Cardiac septum (tissue), 1 donor: ENCODE measurements at places on chromosomes 11 and 22. TPM values are rescaled to one million over a fixed set of nuclear protein-coding genes. Genes with fewer than 3 reads are reported as not detected.

NXPE4 gene
- not detected for total RNA-seq

SPTBN2 gene
- total RNA-seq: 1.7 TPM

TCN2 gene
- total RNA-seq: 10.3 TPM

DNA sequence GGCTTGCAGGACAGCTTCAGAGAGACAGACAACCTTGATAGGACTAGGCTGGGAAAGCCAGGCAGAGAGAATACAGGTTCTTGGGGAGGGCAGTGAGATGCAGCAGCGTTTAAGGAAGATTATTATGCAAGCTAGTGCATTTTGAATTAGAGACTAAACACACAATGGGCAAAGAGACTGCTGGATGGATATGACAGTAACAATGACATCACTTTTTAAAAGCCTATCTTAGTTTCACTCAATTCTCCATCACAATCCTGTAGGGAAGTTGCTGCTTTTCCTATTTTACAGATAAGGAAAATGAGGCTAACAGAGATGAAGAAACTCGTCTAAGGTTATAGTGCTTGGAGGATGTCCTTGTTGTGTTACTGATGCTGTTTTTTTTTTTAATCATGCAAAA, 5.6 kb downstream of the JHY start:
- DNase-seq: no peak

- DNase-seq: no peak
Observed at GRCh38 chr11:95676308-95676707, 113.3 kb downstream of the FAM76B start.

- peak; percentile 87 for DNase-seq
Observed at GRCh38 chr11:65132988-65133700, 1.2 kb downstream of the SYVN1 start.

DNA sequence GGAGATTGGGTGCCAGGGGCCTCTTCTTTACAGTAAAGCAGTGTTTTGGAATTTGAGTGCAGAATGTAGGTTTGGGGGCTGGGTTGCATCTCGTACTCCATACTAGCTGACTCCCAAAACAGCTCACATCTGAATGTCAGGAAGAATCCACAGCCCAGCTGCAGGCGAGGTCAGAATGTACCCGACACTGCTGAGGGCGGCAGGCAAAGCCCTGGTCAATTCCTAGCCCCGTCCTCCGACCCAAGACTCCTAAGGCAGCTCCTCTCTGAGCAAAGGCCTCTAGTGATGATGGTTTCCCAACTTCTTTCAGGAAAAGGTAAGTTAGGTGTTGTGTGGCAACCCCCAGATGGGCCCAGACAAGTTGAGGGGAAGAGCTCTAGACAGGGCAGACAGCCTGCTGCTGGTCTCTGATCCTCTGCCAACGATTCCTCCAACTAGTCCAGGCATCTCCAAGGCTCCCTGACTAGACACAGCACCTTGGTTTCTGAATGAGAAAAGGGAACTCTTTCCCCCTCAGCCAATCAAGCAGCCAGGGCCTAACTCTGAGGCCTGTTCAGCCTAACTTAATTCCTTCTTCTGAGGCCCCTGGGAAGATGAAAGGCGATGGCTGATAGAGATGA, 8.6 kb downstream of the LARGE2 start:
- no peak for DNase-seq
